ENCODE measurements at places on chromosomes 11 and 22.
A peak's percentile ranks its signal among the peaks of the same experiment; 100 is the strongest.

DNA sequence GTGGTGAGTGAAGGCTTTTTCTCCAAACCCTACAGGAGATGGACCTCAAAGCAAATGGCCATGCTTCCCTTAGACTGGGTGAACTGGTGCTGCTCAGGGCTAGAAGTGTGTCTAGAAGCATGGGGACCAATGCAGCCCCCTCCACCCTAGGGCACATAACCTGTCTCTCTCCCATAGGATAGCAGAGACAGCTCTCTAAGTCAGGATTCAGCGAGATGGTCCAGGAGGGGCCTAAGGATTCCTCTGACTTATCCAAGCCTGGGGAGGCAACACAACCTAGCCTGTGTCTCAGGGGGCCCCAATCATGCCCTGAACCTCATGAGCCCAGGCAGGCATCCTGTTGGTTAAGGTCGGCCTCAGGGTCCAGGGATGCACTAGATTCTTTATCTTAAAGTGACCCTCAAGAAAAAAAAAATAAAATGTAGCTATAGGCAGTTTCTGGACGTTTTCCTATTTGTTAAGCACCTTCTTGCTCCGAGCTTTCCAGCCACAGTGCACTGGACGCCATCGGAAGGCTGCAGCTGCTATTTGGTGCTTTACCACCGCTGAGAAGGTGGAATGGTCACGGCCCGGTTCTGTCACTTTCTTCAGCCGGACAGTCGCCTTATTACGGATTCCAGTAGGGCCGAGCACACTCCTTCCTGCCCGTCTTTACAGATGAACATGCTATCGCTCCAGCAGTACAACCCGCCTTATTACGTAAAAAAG lies 5.0 kb upstream of the CCND1 start:
- peak; percentile 71 for DNase-seq

DNA sequence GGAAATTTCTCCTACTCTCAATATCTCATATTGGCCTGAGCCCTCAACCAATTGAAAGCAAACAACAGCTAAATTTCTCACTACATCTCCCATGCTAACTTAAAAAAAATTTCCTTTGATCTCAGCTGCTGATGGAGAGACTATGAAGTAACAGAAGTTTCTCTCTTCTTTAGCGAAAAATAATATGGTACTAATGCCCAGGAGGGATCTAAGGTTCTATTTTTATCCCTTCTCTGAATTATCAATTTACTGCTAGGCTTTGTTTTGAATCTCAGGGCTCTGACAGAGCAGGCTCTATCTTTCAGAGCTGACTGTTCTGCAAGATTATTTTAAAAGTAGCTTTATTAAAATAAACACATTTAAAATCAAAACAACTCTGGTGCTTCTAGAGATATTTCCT lies 558.6 kb downstream of the KCNA4 start:
- no peak for DNase-seq

DNA sequence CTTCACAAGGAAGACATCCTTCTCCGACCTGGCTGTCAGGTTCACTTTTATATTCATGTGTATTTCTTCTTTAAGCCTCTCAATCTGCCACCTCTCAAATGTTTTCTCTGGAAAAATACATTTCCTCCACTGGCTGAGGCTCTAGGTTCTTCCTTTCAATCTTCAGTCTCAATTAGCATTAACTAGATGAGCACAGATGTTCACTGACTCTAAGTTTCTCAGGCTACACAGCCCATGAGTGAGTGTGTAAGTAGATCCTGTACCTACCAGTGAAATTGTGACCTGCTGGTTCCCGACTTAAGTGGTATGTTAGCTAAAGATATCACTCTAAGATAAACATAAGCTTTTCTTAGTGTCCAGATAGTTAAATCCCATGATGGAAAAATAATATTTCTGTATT lies 206.9 kb downstream of the ADAMTS15 start:
- DNase-seq, result no peak

DNA sequence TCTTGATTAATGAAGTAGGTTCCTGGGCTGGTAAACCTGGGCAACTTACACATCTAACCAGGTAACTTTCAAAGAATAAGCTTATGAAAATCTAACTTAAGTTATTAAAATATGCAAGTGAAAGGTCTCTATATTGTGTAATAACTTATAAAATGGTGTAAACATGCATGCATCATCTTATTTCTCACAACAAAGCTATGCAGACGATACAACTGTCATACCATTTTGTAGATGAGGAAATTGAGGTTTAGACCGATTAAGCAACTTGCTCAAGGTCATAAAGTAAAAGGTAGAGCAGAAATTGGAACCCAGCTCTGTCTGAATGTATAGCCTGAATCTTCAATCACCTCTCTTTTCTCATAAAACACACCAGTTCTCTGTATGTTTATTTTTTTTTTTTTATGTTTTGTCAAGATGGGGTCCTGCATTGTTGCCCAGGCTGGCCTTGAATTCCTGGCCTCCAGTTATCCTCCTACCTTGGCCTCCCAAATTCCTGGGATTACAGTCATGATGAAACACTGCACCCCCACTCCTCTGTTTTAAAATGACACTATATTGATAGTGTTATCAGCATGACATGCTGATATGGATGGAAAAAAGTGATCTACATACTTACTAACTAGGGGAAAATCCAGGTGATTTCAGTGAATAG lies 109.6 kb downstream of the SGSM3 start:
- no peak for DNase-seq

DNA sequence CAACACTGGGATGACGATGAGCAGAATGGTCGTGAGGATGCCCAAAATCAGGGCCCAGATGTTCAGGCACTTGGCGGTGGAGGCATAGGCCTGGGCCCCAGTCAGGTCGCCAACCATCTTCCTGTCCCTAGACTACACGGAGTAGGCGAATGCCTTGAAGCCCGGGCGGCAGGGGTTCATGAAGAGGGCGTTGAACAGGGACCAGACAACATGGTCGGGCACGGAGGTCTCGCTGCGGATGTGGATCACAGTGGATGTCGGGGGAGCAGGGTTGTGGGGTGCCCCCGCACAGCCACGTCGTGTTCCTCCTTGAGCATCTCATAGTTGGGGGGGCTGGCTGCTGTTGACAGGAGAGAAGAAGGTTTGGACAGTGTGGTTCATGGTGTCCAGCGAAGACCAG lies 9.5 kb downstream of the MYEOV start:
- no peak for DNase-seq

DNA sequence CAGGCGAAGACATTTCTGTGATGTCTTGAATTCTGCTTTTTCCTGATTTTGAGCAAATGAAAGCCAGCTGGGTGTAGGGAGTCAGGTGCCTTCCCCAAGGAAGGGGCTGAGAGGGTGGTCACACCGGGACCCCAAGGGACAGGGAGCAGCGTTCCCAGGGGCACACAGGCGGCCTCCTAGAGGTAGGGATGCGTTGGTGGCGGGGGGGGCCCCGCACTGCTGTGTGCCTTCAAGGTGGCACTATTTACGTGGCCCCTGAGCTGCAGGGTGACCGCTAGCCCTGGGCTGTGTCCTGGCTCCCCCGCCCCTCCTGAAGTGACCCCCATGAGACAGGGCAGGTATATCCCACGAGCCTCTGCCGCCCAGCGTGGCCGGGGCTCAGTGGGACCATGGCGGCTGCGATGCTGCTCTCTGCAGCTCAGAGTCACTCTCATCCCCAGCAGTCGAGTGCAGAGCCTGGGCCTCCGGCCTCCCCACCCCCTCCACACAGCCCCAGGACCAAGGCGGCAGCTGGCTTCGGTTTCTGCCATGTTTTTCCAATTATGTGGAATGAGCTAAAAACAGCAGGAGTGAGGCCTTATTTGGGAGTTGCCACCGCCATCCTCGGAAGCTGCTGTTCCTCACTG lies 60.9 kb downstream of the LRP5 start:
- DNase-seq, result peak; percentile 94

DNA sequence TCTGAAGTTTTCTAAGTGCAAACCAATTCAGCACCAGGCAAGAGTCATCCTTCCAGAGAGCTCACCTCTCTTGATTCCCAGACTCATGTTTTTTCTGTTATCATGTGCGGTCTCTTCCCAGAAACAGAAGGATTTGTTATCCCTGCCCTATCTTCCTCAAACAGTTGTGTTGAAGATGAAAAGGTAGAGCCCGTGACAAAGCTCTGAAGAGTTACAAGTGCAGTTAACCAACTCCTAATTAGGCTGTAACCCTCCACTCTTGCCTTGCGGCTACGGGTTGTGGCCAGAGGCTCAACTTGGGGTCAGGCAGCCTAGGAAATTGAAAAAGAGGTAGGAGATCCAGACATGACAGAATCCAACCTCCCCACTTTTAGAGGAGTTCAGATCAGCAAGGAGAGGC lies 76.2 kb upstream of the CADM1 start:
- no peak for DNase-seq

GRCh38 chr22:31501738-31502137 lies 5.4 kb downstream of the SFI1 start:
- no peak for DNase-seq

DNA sequence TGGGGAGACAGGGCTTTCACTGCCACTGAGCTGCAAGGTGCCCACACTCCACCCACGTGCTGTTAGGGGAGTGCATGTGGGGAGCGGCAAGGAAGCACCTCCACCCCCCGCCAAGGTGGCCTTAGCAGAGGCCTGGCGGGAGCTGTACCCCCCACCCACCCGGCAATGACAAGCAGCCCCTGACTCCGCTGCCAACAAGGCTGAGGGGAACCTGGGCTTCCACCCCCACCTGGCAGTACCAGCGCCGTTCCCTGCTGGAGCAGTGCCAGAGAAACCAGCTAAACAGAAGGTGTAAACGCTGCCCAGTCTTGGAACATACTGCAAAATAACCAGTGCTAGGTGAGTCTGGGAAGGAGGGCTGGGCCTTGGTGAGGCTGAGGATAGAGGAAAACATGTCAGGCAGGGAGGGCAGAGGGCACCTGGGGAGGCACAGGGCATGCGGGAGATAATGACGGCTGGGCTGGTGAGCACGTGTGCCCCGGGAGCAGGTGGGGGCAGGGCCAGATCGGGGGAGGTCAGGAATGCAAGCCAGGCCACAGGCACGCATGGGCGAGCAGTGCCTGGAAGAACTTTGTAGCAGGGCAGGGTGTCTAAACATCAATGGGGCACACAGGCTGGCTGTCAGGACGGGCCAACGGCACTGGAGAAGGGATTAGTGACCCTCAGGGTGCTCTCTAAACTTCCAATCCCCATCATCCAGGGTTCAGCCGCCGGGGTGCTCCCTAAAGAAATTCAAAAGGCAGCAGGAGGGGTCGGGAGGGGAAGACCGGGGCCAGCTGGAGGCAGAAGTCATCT lies 6.6 kb downstream of the CERK start:
- DNase-seq, result peak; percentile 79

- DNase-seq, result peak; percentile 34
These were observed 2.2 kb downstream of the RAB30 start for GRCh38 chr11:83069441-83070043.

DNA sequence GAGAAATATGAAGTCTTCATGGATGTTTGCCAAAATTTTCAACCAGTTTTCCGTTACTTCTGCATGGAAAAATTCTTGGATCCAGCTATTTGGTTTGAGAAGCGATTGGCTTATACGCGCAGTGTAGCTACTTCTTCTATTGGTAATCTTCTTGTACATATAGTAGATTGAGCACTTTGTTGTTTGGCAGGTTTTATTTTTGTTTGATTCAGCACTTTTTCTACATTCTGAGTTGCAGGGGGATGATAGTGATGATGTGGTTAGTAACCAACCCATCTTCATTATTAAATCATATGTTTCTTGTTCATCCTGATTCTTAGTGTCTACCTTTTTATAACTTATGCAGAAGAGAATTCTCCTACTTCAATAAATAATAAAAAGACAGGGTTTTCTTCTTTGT lies 121.6 kb downstream of the C11orf65 start:
- DNase-seq, result no peak

GRCh38 chr11:8933931-8934330 lies 1.2 kb upstream of the C11orf16 start:
- no peak for DNase-seq

DNA sequence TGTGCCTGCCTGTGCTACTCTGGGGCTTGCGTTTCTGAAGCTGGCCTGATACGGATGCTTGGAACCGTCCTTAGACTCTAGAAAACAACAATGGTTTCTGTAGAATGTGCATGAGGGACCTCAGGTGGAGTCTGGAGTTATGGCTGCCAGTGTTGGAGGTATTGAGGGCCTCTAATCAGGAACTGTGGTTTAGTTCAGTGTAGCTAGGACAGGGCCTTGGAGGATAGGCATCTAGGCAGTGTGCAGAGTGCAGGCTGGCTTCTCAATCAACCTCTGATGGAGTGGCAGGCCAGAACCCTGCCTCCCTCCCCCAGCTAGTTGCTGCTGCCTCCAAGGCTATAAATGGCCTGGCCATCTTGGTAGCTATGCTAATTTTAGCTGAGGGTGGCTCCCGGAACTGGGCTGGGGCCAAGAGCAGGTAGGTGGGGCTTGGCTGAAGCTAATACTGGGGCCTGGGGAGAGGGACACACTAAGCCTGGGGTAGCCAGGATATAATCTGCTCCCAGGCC lies 4.0 kb downstream of the STIM1 start:
- DNase-seq, result peak; percentile 65

DNA sequence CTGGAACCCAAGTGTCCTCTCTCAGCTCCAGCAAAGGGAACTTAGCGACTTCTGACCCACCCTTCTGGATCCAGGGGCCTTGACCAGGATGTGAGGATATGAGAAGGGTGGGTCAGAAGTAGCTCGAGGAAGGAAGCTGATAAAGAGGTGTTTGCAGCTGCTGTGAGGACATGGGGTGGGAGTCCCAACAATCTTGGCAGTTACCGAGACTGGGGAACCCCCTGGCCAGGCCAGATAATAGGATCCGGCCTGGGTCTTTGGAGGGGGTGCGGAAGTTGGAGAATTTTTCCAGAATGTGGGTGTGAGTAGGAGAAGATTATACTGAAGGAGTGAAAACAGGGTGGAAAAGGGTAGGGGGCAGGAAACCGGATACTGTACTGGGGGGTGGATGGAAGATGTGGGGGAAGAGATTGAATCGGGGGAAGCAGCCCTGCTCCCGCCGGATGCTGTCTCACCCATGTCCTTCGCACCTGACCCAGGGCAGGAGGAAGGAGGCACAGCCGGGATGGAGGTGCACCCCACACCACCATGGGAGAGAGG lies 2.8 kb upstream of the MCAM start:
- DNase-seq, result peak; percentile 85

DNA sequence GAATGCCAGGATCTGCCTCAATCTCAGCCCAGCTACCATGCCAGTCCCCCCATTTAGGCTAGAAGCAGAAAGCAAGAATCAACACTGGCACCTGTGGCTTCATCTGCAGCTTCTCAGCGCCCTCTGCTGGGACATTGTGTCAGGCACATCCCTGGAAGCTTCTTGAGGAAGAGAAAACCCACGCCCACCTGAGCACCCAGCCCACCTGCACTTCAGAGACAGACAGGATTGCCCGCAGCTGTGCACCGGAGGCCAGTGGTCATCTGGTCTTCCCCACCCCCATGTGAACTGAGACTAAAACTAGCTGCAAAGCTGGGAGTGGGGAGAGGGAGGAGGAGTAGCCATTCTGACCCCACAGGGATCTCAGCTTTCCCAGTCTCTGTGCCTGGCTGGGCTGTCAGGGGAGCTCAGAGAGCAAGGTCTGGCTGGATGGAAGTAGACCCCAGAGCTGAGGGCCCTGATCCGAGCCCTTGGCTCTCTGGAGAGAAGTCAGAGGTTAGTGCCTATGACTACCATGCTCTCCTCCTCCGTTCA lies 66.8 kb downstream of the FEZ1 start:
- peak; percentile 91 for DNase-seq

DNA sequence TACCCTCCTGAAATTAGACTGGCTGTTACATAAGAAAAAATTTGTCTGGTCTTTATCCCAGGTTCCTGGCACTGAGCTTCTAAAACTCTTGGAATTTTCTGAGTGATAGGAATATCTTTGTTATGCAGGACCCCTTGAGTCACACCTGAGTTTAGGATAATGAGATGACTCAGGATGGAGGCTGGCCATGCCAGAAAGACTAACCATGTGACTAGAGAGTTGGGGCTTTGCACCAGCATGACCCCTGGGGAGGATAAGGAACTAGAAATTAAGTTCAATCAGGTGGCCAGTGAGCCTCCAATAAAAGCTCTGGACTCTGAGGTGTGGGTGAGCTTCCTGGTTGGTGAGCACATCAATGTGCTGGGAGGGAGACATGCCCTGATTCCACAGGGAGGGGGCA lies 88.1 kb downstream of the XRRA1 start:
- DNase-seq, result no peak

Data from osteoblast (primary cell).